ENCODE measurements at places on chromosomes 2 and 18.

- no peaks in the 10 kb centered on the region for H3K36me3 ChIP-seq
- no peaks in the 10 kb centered on the region for H3K4me1 ChIP-seq
- DNase-seq = no peak
- H3K27me3 ChIP-seq = peaks cover 9% of the 10 kb centered on the region
- H3K4me3 ChIP-seq = no peak overlapping the region
- no peak overlapping the region for H3K27ac ChIP-seq
Measured at GRCh38 chr2:236857781-236858180, 227.9 kb upstream of the COPS8 start.

- H3K4me1 ChIP-seq = no peaks in the 10 kb centered on the region
- H3K4me3 ChIP-seq = no peak overlapping the region
- no peaks in the 10 kb centered on the region for H3K36me3 ChIP-seq
Measured at GRCh38 chr18:48032876-48033789, 102.7 kb upstream of the SMAD2 start.

DNA sequence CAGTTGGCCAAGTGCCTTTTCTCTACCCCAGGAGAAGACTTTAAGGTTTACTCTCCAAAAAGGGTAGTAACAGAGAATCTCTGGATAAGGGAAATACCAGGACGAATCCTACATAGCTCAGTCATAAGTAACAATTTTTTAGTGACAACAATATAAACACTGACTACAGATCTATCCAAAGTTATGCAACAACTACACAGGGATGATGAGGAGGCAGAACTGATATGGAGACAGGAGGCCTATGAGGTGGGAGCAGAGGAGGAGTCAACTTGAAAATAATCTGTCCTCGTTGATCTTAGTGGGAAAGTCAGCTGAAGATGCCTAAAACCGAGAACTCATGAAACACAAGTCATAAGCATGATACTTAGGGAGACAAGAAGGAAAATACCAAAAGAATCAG is 40.2 kb downstream of the SLC35F5 start:
- DNase-seq = no peak
- no peak overlapping the region for H3K4me3 ChIP-seq
- H3K27me3 ChIP-seq = no peaks in the 10 kb centered on the region
- no peaks in the 10 kb centered on the region for H3K4me1 ChIP-seq
- no peak overlapping the region for H3K27ac ChIP-seq

DNA sequence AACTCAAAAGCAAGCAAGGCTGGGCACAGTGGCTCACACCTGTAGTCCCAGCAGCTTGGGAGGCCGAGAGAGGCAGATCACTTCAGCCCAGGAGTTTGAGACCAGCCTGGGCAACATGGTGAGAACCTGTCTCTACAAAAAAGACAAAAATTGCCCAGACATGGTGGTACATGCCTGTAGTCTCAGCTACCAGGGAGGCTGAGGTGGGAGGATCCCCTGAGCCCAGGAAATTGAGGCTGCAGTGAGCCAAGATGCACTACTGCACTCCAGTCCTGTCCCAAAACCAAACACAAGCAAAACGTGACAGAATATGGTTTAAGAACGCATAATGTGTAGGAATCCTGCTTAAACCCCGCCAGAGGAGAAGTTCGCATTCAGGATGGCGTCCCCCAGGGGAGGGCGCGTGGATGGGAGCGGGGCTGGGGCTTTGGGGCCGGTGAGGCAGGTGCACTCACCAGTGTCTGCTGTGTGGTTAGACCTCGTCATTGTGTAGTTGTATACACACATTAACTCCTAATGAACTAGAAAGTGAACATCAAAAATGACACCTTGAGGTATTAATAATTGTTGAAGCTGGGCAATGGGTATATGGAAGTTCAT is 5.4 kb downstream of the COLEC11 start:
- DNase-seq = no peak
- H3K36me3 ChIP-seq = no peaks in the 10 kb centered on the region
- no peak overlapping the region for H3K27ac ChIP-seq
- no peaks in the 10 kb centered on the region for H3K27me3 ChIP-seq

DNA sequence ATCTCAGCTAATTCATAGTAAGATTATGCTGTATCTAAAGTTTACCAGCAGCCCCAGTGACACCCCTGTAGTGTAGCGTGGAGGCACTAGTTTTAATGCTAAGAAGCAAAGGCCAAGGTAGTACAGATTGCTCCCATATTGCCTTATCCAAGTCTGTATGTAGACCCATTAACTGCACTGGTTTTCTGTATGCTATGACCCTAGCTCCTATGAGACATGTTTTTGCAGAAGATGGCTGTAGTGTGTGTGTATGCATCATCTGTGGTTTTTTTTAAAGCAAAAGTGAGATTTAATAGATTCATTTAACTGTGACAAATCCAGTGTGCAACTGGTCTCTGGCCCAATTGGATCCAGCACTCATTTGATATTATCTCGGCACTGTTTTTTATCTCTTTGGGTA is 86.5 kb downstream of the HAUS1 start:
- no peaks in the 10 kb centered on the region for H3K4me1 ChIP-seq
- no peaks in the 10 kb centered on the region for H3K36me3 ChIP-seq
- no peak for DNase-seq

- H3K27ac ChIP-seq = no peak overlapping the region
- no peak for DNase-seq
- H3K4me3 ChIP-seq = no peak overlapping the region
- peaks cover 12% of the 10 kb centered on the region for H3K27me3 ChIP-seq
Measured at GRCh38 chr2:72864500-72864899, 22.7 kb upstream of the SPR start.

DNA sequence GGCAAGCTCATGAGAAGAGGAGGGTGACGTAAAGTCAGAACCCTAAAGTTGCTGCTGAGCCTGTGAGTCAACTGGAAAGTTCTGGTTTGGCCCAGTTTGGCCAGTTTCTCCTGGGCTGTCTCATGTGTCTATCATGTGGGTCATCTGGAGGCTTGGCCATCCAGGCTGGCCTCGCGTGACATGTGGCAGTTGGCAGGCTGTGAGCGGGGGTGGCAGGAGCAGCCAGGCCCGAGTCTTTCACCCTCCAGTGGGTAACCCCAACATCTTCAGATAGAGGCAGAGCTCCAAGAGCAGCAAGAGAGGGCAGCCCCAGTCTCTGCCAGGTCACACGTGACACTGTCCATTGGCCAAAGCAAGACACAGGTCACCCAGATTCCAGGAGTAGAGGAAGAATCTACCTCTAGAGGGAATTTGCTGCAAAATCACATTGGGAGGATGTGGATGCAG is 51.5 kb downstream of the FHOD3 start:
- no peak overlapping the region for H3K4me3 ChIP-seq
- no peak for DNase-seq
- H3K27ac ChIP-seq = no peak overlapping the region
- H3K36me3 ChIP-seq = no peaks in the 10 kb centered on the region
- no peaks in the 10 kb centered on the region for H3K27me3 ChIP-seq
- H3K4me1 ChIP-seq = no peaks in the 10 kb centered on the region

DNA sequence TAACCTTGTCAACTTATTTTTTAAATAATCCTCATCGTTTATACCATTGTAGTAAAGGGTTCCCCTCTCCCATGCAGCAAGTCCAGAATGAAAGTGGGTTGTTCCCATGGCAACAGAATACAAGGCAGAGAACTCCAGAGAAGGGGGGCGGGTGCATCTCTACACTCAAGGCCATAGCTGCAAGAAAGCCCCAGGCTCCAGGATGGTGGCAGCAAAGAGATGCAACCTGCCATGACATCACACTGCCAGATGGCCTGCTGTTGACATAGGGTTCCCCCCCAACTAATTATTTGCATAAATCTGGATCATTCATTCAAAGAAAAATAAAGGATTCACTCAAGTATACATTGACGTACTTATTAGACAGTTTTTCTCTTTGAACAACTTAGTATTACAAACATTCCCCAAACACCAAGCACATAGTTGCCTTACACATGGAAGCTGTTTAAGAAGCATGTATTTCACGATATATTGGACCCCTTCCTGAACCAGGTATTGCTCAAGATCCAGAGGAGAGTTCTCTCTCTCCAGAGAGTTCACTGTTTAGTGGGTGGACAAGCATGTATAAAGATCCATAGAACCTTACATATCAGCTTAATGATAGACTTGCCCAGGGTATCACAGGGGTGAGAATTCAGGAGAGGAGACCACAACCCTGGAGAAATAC is 87.4 kb upstream of the KLF7 start:
- DNase-seq = no peak
- H3K36me3 ChIP-seq = no peaks in the 10 kb centered on the region
- H3K4me3 ChIP-seq = no peak overlapping the region
- no peak overlapping the region for H3K27ac ChIP-seq

- H3K27ac ChIP-seq = no peak overlapping the region
- no peaks in the 10 kb centered on the region for H3K4me1 ChIP-seq
- H3K27me3 ChIP-seq = no peaks in the 10 kb centered on the region
- H3K4me3 ChIP-seq = no peak overlapping the region
- DNase-seq = no peak
- H3K36me3 ChIP-seq = no peaks in the 10 kb centered on the region
Measured at GRCh38 chr2:27191070-27191829, 20.6 kb upstream of the ATRAID start.

- peak overlapping the region; percentile 69 for H3K4me3 ChIP-seq
- H3K36me3 ChIP-seq = no peaks in the 10 kb centered on the region
- no peaks in the 10 kb centered on the region for H3K27me3 ChIP-seq
- peak overlapping the region; percentile 91 for H3K27ac ChIP-seq
Measured at GRCh38 chr18:24014986-24015638, 558 bp downstream of the TTC39C start.

GRCh38 chr18:48962994-48963561 is 12.3 kb upstream of the SMAD7 start:
- no peak overlapping the region for H3K4me3 ChIP-seq
- H3K36me3 ChIP-seq = no peaks in the 10 kb centered on the region
- H3K27me3 ChIP-seq = no peaks in the 10 kb centered on the region
- no peaks in the 10 kb centered on the region for H3K4me1 ChIP-seq
- no peak overlapping the region for H3K27ac ChIP-seq
- DNase-seq = no peak

- H3K27ac ChIP-seq = no peak overlapping the region
- no peak overlapping the region for H3K4me3 ChIP-seq
- H3K27me3 ChIP-seq = no peaks in the 10 kb centered on the region
- no peak for DNase-seq
Measured at GRCh38 chr2:205283736-205284270, 398.5 kb upstream of the NRP2 start.

- H3K36me3 ChIP-seq = no peaks in the 10 kb centered on the region
- H3K27me3 ChIP-seq = no peaks in the 10 kb centered on the region
- no peak for DNase-seq
Measured at GRCh38 chr2:4840791-4841190, 851.4 kb upstream of the SOX11 start.

GRCh38 chr2:207796585-207797350 is 27.1 kb upstream of the FZD5 start:
- no peak overlapping the region for H3K27ac ChIP-seq
- no peak for DNase-seq
- H3K36me3 ChIP-seq = no peaks in the 10 kb centered on the region

GRCh38 chr2:235595422-235596010 is 101.7 kb downstream of the AGAP1 start:
- no peaks in the 10 kb centered on the region for H3K4me1 ChIP-seq
- H3K27me3 ChIP-seq = no peaks in the 10 kb centered on the region
- no peak overlapping the region for H3K27ac ChIP-seq
- DNase-seq = no peak

- H3K36me3 ChIP-seq = no peaks in the 10 kb centered on the region
- no peak for DNase-seq
- H3K4me1 ChIP-seq = no peaks in the 10 kb centered on the region
- no peaks in the 10 kb centered on the region for H3K27me3 ChIP-seq
- H3K4me3 ChIP-seq = no peak overlapping the region
Measured at GRCh38 chr18:8453528-8453927, 155.7 kb upstream of the RAB12 start.

Data from CD14-positive monocyte (primary cell).